ENCODE measurements at places on chromosomes 13 and 19.

- DNase-seq: no peak
These were observed 106.7 kb downstream of the PCCA start for GRCh38 chr13:100195568-100195967.

- no peak for DNase-seq
These were observed 191.5 kb upstream of the KL start for GRCh38 chr13:32824675-32825074.

GRCh38 chr13:77390391-77390790, 63.5 kb upstream of the MYCBP2 start:
- no peak for DNase-seq

- peak; percentile 71 for DNase-seq
These were observed 4.3 kb upstream of the ZNF17 start for GRCh38 chr19:57406516-57407123.

- no peak for DNase-seq
These were observed 338 bp downstream of the SLC35E1 start for GRCh38 chr19:16571822-16572331.

DNA sequence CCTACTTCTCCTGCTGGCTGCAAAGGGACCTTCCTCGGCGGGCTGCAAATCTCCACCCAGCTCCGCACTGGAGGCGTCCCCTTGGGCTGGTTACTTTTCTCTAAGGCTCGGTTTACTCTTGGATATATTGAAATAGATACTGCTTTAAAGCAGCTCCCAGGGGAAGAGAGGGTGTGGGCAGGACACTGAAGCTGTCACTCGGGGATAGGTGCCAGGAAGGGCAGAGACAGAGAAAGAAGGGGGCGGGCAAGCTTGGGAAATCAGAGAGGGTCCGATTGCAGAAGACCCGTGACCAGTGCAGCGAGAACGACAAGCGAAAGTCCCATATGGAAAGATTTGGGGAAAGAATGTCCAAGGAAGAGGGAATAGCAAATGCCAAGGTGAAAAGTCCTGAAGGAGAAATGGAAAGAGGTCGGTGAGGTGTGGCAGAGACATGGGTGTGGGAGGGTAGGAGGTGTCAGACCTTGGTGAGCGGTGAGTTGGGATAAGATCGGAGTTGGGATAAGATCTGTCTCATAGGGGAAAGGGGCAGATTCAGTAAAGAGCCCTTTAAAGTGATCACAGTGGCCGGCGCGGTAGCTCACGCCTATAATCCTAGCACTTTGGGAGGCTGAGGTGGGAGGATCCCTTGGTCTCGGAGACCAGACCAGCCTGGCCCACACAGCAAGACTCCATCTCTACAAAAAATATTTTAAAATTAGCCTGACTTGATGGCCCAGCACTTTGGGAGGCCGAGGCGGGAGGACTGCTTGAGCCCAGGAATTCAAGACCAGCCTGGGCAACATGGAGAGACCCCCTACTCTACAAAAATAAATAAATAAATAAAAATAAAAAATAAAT, 618 bp downstream of the THSD8 start:
- no peak for DNase-seq

- DNase-seq: no peak
These were observed 81.2 kb downstream of the STARD13 start for GRCh38 chr13:33204130-33204927.

DNA sequence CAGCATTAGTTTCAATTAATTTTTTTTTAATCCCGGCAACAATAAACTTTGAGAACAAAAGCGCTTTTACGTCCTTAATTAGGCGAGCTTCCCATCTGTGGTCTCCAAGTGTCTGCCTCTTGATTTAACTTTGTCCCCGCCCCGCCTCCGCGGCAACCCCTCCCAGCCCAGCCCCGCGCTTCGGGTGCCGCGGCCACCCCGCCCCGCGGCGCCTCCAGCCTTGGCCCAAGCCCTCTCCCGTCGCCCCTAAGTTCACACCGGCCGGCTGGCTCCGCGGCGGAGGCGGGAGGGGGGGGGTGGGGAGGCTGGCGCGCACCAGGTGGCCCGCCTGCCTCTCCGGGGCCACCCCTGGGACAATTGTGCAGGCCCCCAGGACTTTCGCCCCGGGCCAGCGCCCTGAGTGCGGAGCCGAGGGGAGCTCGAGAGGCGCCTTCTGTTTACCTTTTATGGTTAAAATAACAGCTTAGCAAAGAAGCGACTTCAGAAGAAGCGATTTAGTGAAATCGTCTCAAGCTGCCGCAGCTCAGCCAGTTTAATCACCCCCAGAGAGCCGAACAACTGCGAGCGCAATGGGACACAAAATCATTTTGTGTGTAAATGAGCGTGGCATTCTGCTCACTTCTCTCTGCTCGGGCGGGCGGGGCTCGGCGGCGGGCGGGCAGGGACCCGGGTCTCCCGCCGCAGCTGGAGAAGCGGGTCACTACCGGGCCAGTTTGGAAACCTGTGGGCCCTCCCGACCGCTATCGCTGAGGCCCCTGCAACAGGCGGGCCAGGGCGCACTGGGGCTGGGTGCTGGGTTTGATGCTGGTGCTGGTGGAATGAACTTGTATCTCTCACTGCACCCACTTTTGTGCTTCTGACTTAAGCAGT, 1.4 kb downstream of the KCTD15 start:
- DNase-seq: no peak

- no peak for DNase-seq
These were observed 3.0 kb upstream of the DOCK6 start for GRCh38 chr19:11265177-11265784.

DNA sequence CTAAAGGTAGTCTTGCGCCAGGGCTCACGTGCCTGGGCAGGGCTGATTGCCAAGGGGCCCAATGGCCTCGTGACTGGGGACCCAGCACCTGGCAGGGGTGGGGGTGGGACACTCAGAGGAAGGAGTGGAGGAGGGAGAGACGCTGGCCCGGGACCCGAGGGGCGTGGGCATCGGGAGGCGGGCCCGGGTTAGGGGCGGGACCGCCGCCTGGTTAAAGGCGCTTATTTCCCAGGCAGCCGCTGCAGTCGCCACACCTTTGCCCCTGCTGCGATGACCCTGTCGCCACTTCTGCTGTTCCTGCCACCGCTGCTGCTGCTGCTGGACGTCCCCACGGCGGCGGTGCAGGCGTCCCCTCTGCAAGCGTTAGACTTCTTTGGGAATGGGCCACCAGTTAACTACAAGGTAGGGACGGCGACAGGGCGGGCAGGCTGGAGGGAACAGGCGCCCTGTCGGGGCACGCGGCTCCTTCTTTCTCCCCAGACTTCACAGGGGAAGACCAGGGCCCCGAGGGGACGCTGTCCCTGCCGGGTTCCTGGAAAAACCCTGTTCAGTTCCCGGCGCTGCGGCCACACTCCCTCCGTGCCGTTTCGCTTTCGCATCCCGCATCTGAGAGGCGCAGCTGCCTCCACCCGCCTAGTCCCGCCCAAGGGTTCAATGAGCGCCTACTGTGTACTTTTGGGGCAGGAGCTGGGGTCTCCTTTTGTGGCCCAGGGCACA, at the start of gene IFI30:
Gene IFI30, plus strand, starts transcription at position 242 of the 717 bp plus-strand sequence. Its CDS starts 29 bp downstream, at position 271.
- peak; percentile 92 for DNase-seq

- no peak for DNase-seq
These were observed 14.4 kb downstream of the TTYH1 start for GRCh38 chr19:54429545-54430227.

DNA sequence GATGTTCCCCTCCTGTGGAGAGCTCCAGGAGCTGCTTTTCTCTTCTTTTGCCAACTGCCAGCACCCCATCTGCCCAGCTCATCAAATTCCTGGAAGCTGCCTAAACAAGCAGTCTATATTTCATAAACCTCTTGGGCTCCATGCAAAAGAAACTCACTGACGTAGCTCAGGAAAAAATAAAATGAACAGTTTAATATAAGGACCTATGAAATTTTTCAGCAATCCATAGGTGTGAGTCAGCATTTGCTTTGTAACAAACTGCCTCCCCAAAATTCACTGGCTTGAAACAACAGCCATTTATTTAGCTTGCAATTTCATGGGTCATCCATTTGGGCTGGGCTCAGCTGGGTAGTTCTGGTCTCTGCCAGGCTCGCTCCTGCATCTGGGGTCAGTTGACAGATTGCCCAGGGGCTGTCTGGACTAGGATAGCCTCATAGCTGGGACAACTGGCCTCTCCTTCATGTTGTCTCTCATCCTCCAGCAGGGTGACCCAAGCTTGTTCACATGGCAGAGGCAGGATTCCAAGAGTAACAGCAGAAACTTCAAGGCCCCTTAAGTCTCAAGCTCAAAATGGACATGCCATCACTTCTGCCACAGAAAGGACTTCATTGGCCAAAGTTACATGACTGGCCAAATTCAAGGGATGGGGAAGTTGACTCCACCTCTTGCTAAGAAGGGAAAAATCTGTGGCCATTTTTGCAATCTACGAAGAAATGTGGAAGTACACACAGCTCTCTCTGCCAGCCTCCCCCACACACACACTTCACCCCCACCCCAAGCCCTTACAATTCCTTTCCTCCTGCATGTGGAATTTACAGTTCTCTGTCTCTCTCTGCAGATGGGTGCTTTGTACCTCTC, 7.9 kb upstream of the PVR start:
- DNase-seq: no peak

DNA sequence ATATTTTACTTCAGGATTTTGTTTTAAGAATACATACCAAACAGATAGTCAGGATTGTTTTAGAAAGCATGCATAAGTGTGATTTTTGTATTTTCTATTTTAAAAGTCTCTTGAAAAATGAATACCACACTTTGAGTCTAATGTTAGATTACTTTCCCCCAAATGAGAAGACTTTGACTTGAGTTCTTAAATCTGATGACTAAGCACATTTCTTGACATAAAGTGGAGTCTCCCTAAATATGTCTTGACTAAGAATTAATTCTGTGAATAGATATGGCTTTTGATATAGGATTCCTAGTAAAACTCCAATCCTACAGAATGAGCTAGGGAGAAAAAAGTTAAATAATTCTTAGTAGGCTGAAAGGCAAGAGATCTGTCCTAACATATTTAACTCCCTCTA, 624.2 kb upstream of the SPRY2 start:
- DNase-seq: no peak

- DNase-seq: no peak
These were observed 7.8 kb downstream of the NCLN start for GRCh38 chr19:3193256-3194105.

- DNase-seq: no peak
These were observed 41.9 kb upstream of the POSTN start for GRCh38 chr13:37640499-37640898.

DNA sequence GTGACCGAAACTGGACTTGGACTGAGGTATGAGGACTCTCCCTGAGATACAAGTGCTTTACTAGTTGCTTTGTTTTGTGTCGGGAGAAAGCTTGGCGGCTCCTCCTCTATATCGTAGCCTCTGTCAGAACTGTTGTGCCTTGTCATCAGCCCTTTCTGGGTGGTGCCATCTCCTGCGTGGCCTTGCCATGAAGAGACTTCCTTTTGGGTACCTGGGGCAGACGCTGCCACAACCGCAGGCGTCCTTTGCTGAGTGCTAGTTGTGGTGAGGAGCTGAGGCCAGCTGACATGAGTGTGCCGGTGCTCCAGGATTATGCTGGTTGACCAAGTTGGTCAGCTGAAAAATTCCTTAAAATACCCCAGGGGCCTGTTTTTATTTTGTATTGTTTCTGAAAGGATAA, 124.5 kb downstream of the AKAP11 start:
- no peak for DNase-seq

DNA sequence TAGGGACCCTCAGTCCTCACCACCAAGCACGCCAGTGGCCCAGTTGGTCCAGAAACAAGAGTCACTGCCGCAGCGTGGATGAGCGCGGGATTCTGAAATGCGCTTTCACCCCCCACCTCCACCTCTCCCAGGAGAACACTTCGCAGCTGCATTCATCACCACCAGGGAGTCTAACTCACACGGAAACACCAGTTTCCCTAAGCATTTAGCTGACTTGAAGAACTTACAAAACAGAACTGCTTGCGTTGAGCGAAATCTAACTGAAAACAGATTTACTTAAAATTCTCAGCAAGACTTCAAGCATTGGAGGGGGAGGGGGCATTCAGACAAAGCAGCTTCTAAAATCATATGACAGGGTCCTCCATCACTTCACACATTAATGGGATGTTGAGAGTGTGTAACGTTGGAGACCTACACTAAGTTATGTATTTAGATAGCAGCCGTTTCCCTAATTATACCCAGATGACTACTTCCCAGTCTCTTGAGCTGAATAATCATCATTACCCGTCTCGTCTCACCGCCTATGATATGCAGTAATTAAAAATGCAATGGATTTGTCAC, 258.2 kb upstream of the IRS2 start:
- DNase-seq: no peak

GRCh38 chr13:21463424-21463823, 4.3 kb upstream of the ZDHHC20 start:
- DNase-seq: no peak

GRCh38 chr13:71875823-71876222, 8.8 kb upstream of the DACH1 start:
- no peak for DNase-seq

DNA sequence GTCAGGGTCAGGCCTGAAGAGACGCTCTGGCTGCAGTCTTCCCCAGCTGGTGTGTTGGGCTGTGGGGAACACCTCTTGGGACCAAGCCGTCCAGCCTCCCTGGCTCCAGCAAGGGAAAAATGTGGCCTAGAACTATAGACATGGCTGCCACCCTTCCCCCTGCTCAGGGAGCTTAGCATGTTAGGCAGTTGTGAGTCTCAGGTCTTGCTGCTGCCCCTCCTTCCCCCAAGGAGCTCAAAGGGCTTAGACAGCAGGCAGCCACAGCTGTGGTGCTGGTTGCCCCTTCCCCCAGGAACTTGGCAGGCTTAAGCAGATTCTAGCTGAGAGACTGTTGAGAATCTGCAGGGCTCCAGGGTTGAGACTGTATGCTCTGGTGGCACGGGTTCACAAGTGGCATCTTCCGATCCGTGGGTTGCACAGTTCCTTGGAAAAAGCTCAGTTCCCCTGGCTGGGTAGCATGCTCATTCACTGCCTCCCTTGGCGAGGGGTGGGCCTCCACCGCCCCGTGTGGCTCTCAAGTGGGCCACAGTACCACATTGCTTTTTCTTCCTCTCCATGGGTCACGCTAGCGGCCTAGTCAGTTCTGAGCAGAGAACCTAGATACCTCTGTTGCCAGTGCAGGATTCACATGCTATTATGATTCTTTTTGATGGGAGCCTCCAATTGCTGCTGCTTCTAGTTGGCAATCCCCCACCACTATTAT, 1258.6 kb downstream of the OLFM4 start:
- DNase-seq: no peak

GRCh38 chr19:38389101-38389925, 816 bp downstream of the SPRED3 start:
- DNase-seq: no peak

GRCh38 chr19:2051773-2052704, 995 bp upstream of the MKNK2 start:
- peak; percentile 85 for DNase-seq
